Activated naive CD4-positive, alpha-beta T cell (primary cell): ENCODE measurements at places on chromosomes 12 and 14.

DNA sequence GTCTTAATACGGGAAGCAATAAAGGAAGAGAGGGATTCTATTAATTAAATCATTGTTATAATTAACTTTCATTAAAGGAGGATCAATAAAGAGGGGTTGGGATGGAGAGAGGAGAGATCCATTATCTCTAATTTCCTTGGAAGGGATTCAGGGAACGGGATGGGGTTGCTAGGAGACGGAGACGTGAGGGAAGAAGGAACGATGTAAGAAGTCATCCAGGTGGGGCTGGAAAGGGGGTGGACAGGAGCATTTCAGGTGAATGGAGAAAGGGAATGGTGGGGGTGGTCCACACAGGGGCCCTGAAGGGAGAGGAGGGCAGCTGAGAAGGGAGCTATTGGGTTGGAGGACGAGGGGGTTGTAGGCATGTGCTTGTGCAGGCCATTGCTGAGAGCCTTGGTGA lies 17.2 kb downstream of the CALCOCO1 start:
- DNase-seq = no peak

DNA sequence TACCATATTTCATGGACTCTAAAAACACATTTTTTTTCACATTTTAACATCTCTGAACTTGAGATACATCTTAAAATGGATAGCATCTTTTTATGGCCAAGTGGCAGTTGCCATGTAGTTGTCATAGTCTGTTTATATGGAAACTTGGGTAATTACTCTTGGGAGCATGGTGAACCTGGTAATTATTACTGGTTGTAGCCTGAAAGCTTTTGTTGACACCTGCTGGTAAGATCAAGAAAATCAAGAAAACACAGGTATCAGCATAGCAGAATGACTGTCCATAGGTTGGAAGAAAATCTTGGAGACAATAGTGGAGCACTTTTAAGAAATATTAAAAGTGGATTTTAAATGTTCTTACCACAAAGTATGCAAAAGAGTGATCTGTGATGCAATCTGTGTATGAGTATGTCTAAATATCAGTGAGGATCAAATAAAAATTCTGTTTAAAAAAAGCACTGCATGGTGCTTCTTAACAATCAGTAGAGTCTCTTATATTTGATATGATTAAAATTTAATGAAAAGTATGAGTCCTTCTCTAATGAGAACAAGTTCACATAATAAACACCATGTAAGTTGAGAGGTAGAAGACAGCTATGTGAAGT lies 44.2 kb downstream of the TTC8 start:
- DNase-seq = no peak

DNA sequence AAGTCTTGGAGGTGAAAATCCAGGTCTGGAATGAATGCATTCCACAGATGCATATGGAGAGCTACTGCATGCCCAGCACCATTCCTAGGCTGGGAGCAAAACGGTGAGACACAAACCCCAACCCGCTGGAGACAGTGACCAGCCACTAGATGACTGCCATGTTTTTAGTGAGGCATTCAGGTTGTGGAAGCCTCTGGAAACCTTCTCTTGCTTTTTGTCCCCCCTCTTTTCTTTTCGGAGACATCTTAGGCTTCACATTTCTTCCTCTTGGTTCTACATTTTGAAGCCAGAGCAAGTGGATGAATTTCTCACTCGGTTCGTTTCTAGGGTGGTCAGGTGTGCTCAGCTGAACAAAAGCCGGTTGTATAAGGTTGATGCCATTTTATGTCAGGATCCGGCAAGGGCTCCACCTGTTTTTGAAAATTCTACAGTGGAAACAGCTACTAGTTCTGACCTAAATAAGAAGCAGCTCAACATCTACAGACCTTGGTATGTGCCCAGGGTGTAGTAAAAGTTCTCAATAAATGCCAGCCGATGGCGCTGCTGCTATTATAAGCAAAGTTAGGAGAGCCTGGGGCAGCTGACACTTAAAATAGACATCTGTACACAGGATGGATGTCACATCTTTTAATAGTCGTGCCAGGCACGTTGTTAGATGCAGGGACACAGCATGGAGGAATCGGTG lies 1.8 kb upstream of the ZNF839 start:
- DNase-seq = no peak

DNA sequence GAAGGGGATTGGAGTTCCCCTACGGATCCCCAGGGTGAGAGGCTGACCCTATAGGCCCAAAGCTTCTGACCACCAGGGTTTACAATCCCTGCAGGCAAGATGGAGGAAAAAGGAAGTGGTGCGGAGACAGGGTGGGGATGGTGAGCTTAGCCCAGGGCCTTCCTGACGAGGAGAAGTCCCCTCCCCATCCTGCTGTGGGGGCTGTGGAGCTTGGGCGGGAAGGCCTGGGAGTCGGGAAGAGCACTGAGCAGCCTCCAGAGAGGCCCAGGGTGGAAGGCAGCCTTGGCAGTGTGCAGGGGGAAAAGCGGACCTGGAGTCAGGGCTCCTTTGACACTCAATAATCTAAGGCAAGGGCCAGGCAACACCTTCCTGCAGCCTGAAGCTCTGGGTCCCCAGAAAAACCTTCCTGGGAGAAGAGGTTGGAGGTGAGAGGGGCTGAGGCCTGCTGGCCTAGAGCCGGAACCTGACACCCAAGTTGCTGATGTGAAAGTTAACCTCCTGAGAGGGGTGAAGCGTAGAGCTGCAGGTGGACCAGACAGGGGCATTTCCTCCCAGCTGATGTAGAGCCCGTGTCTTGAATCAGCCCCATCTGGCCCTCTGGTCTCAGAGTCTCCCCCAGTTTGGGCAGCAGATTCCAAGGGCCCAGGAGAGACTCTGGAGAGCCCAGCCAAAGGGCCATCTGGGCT lies 6.0 kb downstream of the HDAC7 start:
- no peak for DNase-seq

- no peak for DNase-seq
These were observed 10.1 kb downstream of the GSG1 start for GRCh38 chr12:13093191-13093847.

DNA sequence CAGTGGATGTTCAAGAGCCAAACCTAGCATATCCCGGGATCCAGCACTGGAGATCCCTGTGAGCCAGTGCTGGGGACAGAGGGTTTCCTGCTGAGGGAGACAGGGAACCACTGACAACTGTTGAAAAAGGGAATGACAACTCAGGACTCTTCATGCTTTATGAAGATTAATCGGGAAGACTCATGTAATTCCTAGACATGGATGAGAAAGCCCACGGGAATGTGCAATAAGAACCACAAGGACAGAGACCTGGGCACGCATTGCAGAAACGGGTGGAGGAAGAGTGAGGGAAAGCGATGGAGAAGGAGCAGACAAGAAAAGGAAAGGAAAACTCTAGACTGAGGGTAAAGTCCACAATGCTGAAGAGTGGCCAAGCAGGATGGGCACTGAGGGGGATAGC lies 296.0 kb downstream of the PCNX1 start:
- no peak for DNase-seq

DNA sequence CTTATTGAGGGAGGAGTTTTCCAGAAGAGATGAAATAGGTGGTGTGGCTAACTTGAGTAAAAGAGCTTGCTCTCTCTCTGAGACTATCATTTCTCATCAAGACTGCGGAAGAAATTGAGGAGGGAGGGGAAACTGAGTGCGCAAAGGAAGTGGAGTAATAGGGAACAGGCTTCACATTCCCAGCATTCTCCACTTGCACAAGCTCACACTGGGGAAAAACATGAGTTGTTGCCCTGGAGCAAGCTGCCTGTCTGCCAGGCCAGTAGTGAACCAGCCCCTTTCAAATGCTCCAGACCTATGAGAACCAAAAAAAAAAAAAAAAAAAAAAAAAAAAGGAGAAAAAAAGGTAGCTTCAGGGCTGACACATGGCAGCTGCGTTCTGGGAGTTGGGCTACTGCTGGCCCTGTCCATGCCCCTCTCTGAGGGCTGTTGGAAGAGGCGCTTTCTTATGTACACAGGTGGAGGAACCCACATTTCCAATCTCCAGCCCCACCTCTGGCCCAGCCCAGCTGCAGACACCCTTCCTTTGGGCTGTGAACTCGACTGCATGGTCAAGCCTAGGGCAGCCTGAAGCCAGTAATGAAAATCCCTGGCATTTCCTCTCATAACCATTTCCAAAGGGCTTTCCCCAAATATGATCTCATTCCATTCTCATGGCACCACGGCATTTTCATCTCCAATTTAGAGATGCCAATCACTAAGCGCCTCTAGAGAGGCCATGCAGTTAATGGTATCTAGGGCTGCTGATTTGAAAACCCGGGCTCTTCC lies 32.5 kb upstream of the EMP1 start:
- no peak for DNase-seq

- no peak for DNase-seq
These were observed 4.8 kb upstream of the AEBP2 start for GRCh38 chr12:19434538-19434937.

DNA sequence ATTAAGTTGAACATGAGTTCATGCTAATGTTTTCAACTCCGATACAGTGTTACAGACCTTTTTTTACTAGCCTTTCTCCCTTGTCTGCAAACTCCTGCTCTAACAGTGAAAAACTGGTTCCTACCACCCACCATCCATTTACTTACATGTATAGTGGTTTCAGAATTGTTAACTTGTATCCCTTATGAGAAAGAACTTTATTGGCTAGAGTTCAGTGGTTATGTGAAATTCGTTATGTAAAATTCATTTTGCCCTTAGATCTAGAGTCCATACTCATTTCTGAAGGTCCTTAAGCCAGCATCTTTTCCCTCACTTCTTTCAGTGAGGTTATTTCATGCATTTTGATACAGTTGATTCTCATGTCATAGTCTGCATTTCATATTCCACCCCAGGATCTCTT lies 51.0 kb downstream of the PRKCH start:
- no peak for DNase-seq

DNA sequence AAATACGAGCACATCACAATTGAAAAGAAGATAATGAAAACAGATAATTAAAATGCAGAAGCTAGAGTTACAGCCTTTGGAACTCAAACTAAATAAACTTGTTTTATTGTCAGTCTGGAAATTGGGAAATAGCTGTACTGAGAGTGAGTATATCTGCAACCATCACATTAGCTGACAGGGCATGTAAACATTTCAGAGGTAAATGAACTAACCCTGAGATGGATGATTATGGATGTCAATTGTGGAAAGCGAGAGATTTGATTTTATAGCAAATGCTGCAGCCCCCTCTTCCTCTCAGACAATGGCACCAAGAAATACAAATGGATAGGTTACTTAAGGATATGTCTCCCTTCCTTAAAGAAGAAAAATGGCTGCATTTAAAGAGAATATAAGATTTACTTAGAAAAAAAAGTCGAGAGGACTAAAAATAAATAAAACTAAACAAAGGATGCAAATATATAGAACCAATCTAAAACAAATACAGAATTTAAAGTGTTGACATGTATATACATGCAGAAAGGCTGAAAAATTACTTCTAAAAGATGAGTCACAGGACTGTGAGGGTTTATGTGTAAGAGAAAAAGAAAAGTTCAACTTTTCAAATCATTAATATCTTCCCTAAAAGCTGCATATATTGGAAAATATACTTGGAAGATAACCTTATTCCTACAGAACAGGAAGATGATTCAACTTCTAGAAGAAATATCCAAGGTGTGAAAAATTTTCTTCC lies 120.3 kb upstream of the FLRT2 start:
- no peak for DNase-seq

DNA sequence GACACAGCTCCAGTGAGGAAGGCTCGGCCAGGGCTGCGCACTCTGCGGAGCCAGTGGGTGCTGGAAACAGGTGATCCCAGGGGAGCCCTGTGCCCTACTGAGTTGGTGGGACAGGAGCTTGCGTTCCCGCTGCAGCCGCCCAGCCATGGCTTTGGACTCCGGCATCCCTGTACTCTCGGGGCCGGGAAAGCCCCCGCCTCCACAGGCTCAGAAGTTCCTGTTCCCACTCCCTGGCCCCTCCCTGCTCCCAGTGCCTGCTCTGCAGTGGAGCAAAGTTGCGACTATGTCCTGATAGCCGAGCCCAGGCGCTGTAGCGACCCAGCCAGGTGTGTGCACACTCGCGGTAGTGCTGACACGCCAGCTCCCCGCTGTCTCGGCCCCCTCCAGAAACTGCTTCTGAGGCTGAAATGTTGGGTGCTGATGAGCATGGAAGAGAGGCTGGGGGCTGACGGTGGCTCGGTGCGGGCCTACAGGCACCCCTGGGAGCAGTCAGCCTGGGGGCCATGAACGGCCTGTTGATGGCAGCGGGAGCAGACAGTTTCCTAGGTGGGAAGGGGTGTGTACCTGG lies 344.6 kb upstream of the MGAT4C start:
- DNase-seq = no peak

GRCh38 chr12:99311373-99311772 lies 336.2 kb upstream of the GARIN6 start:
- DNase-seq = no peak

GRCh38 chr12:31989571-31990362 lies 30.6 kb downstream of the RESF1 start:
- DNase-seq = no peak

- no peak for DNase-seq
These were observed 81.2 kb upstream of the ATF7IP start for GRCh38 chr12:14284184-14284722.

GRCh38 chr12:131908092-131909080 lies 14.0 kb downstream of the ULK1 start:
- DNase-seq = no peak

DNA sequence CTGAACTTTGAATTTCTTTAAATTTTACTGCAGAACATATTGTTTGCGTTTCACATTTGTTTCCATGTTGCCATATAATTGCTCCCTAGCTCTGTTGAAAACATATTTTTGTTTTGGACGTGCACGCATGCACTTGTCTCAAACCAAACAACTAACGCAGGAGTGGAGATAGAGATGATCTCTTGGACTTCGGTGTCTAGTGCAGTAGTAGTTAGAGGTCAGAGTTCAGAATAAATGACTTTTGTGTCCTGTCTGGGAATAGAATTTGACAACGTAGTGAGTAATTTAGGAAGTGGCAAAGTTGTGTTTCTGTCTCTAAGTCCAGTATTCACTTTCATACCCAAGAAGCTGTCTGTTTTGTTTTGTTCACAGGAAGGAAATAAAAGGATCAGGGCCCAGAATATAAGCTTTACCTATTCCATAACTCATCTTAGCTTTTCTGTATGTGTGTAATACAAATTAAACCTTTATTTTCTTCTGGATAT lies 173.8 kb downstream of the AEBP2 start:
- no peak for DNase-seq

- DNase-seq = no peak
These were observed 49.8 kb upstream of the USP15 start for GRCh38 chr12:62210422-62210821.

- no peak for DNase-seq
These were observed 57.2 kb downstream of the RIN3 start for GRCh38 chr14:92570674-92571262.

DNA sequence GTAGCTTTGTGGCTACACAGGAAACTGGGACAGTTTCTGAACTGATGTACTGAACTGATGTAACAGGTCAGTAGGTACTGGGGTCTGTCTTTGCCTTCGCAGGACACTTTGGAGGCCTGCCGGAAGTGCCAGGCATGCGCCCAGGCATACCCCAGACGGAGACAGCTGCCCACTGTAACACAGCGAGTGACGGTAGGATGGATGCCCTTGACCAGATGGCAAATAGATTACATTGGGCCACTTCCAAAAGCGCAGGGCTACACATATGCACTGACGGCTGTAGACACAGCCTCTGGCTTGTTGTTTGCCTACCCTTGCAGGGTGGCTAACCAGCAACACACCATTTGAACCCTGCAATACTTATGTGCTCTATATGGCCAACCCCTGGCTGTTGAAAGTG lies 94.1 kb upstream of the TMPO start:
- DNase-seq = no peak
